NCI-H1092 treated with DMSO at 0.1 percent for 48 hours (cell line): ENCODE measurements at places on chromosomes 7 and 10.
A peak's percentile ranks its signal among the peaks of the same experiment; 100 is the strongest.

DNA sequence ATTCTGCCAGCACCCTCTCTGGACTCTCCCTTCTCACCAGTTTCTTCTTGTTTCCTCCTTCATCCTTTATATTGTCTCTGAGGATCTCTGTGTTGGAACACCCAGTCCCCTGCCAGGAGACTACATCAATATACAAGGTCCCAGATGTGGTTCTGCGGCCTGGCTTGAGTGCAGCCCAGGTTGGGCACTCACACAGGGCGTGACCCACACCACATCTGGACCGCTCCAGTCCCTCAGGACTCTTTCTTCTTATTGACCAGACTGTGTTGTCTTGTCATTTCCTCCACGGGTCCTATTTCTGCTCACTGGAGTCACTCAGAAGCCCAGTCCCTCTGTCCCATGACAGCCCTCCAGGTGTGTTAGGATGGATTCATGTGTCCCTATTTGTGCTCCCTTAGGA, 26.0 kb downstream of the NKX2-3 start:
- no peak for DNase-seq

DNA sequence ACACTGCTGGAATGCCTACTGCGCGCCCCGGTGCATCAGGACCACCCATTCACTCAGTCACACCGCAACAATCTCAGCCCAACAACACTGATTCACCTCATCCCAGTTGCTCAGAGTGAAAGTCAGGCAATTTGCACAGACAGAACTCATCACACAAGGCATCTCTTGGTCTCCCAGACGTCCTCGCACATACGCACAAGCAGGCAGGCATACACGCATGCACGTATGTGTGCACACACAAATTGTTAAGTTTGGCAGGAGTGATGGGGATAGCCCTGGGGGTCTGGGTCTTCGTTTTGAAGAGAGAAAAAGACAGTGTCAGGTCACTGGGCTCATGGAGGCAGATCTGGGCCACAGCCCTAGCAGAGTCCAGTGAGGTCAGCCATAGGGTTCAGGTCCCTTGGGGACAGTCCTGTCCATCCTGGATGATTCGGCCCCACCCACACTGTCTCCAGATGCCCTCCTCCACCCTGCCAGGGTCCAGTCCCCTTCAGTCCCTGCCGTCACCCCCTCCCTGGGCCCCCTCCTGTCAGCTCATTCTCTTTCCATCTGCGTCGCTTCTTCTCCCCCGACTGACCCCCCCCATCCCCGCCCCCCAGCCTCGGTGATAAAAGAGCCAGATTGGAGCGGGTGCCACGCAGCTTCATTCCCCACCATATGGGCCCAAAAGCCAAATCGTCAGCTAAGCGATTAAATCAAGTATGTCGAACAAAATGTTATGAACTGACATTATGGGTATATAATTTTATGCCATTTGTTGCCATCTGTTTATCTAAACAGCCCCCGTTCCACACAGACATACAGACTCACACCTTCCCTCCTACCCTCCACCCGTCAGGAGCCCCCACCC, 48.5 kb upstream of the SLF2 start:
- no peak for DNase-seq

DNA sequence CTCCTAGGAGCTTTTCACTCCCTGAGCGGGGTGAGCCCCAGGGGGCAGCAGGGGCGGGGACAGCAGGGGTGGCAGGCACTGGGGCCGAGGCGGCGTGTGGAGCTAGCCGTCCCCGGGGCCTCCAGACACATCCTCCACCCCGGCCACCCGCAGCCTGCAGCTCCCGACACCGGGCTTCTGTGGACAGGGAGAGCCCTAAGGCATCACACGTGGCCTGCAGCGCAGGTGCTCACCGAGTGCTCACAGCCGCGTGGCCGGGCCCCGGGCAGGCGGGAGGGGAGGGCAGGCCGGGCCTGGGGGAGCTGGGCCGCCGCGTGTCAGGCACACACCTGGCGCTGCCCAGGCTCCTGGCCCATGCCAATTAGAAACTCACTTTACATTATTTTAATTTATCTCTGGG, 51.4 kb downstream of the MICALL2 start:
- DNase-seq = no peak

- DNase-seq = peak; percentile 63
These were observed 445 bp upstream of the ATRNL1 start for GRCh38 chr10:115092555-115093285.

DNA sequence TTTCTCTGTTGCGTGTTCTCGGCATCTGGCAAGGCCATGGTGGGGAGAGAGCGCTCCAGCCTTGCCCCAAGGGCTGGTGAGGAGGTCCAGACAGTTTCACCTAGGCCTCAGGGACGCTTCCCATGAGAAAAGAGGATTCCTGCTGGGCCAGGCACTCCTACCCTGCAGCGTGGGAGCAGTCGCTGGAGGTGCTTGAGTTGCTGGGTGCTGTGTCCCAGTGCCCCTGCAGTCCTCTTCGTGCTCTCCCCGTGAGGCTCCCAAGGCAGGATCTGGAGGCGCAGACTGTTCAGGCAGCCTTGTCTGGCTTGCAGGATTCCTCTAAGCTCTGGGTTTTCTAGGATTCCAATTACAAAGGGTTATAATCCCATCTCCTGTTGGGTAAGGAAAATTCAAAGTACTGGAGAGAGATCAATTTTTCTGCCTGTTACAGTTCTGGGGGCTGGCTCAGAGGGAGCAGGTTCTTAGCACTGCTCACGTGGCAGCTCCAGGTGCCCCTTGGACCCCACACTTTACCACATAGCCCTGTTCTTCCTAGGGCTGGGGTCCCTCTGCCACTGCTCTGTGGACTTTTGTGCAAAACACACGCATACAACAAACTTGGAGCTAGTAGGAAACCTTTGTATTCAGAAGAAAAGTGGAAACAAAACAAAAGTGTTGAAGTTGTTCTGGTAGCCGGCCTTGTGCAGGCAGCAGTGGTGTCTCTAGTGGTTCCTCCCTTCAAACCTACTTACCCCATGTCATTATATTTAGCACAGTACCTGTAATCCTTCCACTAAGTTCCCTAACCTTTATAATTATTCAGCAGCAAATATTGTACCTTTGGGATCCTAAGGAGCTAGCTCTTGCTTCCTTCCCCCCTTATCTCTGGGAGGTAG, 60.5 kb downstream of the CCNY start:
- DNase-seq = no peak

DNA sequence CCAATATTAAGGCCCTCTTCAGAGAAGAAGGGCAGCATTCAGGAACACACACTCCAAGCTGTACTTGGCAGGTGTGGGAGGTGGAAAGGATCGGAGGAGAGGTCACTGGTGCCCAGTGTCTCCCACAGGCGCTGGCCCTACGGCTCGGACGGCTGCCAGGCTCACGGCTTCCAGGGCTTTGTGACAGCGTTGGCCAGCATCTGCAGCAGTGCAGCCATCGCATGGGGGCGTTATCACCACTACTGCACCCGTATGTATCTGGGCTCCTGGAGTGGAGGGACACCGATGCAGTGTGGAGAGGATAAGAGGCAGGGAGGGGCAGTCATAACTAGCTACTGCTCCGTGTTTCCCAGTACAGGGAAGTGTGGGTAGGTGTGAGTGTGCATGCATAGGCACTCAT, 3.9 kb downstream of the RGR start:
- no peak for DNase-seq
